Choroid plexus epithelial cell (primary cell): ENCODE measurements at places on chromosomes 2 and 18.
A peak's percentile ranks its signal among the peaks of the same experiment; 100 is the strongest.

- DNase-seq = peak; percentile 77
Measured at GRCh38 chr2:96340493-96341414, 5.2 kb downstream of the NCAPH start.

DNA sequence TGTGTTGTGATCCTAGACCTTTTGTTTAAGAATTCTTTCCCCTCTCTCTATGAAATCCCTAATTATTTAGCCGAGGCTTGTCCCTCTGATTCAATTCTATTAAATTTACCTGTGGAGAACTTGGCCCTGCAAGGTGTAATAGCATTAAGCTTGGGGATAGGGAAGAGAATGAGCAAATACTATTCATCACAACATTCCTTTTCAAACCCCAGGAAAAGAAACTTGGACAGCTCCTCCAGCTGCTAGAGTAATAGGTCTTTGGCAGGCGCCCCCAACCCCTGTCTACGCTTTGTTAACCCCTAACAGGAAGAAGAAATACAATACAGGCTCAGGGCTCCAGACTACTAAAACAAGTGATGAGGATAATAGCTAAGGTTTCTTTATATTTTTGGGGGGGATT, 957.0 kb downstream of the CPS1 start:
- no peak for DNase-seq

DNA sequence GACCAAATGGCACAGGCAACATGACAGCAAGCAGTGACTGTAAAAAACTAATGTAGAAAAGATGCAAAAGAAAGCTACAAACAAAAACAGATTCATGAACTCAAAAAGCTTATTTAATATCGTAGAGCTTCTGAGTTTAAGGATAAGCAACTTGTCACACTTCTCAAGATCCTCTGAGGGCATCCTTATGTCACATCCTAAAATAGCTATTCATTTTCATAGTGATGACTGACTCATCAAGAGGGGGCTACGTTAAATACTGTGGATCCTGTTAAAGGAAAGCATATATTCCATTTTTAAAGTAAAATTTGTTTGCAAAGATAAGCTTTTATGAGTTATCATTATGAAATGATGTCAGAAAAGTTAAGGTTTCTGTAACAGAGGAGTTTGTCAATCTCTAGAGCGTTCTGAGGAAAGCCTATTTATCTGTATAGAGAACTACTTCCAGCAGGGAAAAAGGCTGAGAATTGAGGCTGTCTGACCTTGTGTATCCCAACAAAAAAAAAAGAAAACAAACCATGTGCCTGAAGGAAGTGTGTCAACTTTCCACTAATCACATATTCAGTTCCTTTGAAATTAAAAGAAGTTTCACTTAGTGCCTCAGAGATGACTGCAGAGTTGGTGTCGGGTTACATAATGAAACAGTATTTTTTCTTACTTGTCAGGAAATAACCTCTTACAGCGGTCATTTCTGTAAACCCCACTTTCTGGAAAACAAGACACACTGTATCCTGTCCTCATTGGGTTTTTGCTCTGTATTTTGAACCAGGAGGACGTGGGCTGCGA, 115.5 kb downstream of the ESCO1 start:
- DNase-seq = peak; percentile 57

GRCh38 chr2:239831861-239832489, 193.2 kb downstream of the NDUFA10 start:
- DNase-seq = peak; percentile 1

GRCh38 chr2:43435746-43436145, 160.1 kb downstream of the THADA start:
- DNase-seq = no peak

DNA sequence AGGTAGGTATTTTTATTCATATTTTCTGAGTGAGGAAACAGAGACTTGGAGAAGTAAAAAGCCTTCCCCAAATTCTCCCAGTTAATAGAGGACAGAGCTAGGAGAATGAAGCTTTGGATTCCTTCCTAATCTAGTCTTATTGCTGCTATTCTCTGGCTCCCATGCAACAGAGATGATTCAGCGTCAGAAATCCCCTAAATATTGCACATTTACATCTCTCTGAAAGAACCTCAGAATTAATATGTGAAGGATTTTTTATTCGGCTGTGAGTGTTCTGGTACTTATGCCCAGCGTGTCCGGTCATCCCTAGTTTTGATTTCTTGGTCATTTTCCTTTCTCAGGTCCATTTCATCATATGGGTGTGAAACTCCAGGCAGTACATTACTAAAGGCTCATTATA, 91.2 kb upstream of the SESTD1 start:
- no peak for DNase-seq

- no peak for DNase-seq
Measured at GRCh38 chr2:187459256-187459655, 11.2 kb upstream of the CALCRL start.
